ENCODE measurements at places on chromosomes 3 and 15. TPM values are rescaled to one million over a fixed set of nuclear protein-coding genes. Genes with fewer than 3 reads are reported as not detected.

THOC7 gene
- polyA plus RNA-seq = 66.4 TPM

SMCO1 gene
- polyA plus RNA-seq = not detected

TGM5 gene
- polyA plus RNA-seq = not detected

PLXNA1 gene
- polyA plus RNA-seq = 38.8 TPM

RPL39L gene
- 17.3 TPM for polyA plus RNA-seq

SPINK8 gene
- polyA plus RNA-seq = 0.68 TPM

DNA sequence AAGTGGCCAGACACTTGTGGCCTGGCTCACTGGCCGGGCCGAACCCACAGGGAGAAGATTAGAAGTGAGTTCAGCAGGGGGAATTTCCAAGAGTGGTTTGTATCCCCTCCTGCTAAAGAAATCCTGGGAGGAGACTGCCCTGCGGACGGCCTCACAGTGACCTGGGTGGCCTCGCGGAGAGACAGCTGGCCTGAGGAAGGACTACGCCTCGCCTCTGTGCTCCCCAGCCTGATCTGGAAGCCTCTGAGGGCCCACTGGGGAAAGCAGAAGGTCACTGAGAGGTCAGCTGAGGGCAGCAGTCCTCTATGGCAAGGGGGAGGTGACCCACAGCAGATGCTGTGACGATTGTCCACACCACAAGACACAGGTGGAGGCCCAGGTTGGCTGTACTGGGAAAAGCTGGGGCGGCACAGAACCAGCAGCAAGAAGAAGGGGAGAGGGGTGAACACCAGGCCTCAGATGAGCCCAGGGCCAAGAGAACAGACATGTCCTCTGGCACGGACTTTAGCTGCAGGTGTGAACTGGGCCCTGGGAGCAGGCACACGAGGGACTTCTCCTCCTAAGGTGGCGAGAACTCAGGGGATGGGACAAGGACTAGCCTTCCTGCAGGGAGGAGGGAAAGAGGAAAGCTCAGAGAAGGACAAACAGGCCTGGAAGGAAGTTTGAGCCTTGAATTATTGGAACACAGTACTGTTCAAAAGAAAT, 37.2 kb upstream of the DLG1 start:
- no peak for DNase-seq

- no peak for DNase-seq
Measured at GRCh38 chr3:9491506-9491905, 62.1 kb downstream of the LHFPL4 start.

DNA sequence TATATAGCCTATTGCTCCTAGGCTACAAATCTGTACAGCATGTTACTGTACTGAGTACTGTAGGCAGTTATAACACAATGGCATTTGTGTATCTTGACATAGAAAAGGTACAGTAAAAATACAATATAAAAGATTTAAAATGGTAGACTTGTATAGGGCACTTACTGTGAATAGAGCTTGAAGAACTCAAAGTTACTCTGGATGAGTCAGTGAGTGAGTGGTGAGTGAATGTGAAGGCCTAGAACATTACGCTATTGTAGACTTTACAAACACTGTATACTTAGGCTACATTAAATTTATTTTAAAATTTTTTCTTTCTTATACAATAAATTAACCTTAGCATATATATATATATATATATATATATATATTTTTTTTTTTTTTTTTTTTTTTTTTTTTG, 140.0 kb upstream of the UBE2E1 start:
- no peak for DNase-seq

GRCh38 chr3:25723802-25724201, 59.1 kb upstream of the TOP2B start:
- no peak for DNase-seq

DNA sequence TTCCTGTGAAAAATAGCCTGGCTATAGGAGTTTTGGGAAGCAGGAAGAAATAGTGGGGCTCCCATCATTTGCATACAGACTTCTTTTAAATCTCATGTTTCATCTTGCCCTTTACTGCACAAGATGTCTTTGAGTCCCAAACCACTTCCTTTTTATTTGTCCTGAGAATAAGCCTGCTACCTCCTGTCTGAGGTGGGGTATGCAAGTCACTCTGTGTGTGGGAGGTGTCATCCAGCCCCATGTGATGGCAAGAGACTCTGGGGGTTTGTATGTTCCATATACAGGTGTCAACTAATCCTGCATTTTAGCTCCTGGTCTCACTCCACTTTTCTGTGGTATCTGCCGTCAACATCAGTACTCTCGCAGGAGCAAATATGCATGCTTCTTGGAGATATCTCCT, 102.0 kb downstream of the OTOL1 start:
- no peak for DNase-seq

- DNase-seq = no peak
Measured at GRCh38 chr3:152058856-152059255, 185.4 kb downstream of the SUCNR1 start.

DNA sequence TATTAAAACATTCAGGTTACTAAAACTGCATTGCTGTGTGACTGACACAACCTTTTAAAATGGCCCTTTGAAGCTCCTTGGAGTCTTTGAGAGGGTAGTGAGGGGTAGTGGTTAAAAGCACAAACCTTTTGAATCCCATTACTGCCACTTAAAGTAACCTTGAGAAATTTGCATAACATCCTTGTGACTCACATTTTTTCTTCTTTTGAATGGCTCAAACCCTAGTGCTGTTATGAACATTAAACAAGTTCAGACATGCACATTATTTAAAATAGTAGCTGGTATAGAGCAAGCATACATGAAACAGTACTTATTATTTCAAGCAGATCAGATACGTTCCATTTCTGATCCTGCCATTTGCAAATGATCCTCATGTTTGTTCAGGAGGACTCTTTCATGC, 3.7 kb upstream of the CLDN1 start:
- DNase-seq = no peak

DNA sequence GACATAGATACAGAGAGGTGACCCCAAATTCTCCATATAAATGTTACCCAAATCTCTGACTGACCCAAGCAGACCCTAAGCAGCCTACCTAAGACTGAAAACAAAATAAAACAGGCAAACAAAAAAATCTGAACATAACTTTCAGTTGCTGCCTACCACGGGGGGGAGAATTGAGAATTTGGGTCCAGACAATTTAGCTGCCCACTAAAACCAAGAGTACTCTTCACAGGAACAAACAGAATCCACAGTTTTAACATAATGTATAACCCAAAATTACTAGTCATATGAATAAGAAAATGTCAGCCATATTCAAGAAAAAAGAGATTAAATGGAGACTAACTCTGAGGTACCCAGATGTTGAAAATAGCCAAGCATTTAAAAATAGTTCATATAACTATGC, 44.4 kb downstream of the SRPRB start:
- DNase-seq = no peak
